ENCODE measurements at places on chromosomes 16 and 17.

DNA sequence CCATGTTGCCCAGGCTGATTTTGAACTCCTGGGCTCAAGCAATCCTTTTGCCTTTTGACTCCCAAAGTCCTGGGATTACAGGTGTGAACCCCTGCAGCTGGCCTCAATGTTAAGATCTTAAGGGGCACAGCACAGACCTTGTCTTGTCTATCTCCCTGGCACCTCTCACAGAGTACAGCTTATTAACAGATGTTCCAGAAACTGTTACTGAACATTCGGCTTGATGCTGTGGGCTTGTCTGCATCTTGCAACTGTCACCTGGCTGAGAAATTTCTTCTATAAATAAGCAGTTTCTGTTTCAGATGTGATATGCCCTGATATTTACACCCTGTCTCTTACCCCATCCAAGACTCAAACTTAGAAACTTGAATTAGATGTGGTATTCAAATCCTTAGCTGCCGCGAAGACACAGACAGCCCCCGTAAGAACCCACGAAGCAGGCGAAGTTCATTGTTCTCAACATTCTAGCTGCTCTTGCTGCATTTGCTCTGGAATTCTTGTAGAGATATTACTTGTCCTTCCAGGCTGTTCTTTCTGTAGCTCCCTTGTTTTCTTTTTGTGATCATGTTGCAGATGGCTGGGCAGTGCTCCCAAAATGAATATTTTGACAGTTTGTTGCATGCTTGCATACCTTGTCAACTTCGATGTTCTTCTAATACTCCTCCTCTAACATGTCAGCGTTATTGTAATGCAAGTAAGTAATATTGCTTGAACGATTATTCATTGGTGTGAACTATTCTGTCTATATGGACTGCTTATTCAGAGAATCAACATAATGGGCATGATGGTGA is at the start of gene TNFRSF17:
Gene TNFRSF17 (plus strand): TSS at position 450 of the 791 bp plus-strand sequence. CDS start 115 bp downstream, at position 565.
- DNase-seq, result no peak

DNA sequence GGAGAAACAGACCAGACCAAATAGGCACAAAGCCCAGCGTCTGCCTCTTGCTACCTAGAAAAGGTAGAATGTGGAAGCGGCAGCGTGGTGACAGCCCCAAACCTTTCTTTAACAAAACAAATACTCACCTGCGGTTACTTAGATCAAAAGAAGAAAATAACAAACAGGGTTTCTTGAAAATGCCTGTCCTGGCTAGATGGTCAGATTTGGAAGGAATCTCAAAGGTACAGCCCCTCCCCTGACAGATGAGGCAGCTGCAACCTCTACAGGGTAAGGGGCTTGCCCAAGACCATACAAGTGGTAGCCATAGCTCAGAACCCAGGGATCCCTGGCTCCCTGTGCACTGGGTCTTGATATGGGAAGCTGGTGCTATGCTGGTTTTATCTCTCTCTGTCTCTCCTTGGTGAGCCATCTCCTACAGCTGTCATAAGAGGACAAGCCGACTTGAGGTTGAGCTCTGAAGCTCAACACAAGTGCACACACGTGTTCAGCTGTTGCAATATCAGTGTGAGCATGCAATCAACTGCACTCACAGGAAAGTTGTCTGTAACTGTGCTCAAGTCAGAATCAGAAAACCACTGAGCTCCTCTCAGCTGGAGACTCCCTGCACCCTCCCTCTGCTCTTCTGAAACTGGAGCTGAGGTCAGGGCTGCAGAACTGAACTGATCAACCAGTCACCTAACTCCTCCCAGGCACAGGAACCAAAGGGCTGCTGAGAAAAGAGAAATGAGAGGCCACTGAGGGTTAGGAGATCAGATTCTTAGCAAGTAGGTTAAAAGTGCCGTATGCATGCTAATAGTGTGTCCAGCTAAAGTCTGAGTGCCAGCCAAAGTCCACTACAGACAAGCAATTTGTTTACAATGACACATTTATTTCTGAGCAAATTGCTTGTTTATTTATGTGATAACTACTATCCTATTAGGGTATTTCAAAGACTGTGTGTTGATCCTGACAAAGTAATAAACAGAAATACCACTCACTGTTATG is 6.1 kb upstream of the RNF157 start:
- no peak for DNase-seq

GRCh38 chr16:81478876-81479511 is 34.4 kb downstream of the CMIP start:
- DNase-seq, result peak; percentile 65

GRCh38 chr17:27540318-27541101 is 84.3 kb downstream of the KSR1 start:
- DNase-seq, result no peak

DNA sequence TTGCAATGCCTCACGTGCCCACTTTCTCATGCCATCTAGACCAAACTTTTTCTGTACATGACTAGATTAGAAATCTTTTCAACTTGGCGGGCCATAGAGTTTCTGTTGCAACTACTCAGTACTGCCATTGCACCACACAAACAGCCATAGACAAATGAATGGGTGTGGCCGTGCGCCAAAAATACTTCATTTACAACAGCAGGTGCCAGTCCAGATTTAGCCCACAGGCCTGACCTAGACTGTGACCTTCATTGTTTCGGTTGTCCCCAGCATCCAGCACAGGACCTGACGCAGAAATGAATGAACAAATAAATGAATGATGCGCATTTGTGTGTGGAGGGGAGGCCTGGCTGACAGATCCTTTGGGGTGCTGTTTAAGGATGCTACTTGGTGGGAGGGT is 14.3 kb upstream of the PDK2 start:
- DNase-seq, result no peak

GRCh38 chr17:6070430-6070912 is 292 bp downstream of the WSCD1 start:
- DNase-seq, result no peak

DNA sequence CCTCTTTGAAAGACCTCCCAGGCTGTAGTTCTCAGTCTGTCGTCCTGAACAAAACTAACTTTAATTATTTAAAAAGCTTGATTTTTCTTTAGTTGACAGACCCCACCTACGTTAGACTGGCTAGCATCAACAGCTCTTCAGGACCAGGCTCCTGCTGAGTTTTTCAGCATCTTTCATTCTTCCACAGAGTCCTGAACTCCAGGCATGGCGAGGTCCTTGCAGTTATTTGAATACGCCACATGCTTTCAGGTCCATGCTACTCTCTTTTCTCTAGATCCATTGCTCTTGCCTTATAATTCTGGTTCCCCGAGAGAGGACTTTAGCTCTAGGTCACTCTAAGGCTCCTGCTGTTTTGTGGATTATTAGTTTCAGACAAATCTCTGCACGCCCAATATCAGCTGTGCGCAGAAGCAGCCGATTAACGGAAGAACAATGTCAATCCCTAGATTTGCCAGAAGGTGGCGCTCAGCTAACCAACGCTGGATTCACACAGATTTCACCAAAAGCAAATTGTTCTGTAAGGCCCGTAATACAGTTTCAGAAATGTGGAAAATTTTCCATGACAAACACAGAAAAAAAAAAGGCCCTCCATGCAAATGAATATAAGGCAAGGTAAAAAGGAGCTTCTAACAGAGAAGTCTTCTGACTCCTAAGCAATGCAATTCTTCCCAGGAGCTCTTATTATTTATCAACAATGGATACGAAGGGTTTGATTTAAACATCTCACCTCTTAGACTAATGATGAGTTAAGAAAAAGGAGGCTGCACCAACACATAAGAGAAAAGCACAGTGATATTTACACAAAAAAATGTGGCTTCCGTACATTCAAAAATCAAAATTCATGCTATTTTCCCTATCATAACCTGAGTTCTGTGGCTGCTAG is 33.5 kb upstream of the BCO1 start:
- peak; percentile 13 for DNase-seq

DNA sequence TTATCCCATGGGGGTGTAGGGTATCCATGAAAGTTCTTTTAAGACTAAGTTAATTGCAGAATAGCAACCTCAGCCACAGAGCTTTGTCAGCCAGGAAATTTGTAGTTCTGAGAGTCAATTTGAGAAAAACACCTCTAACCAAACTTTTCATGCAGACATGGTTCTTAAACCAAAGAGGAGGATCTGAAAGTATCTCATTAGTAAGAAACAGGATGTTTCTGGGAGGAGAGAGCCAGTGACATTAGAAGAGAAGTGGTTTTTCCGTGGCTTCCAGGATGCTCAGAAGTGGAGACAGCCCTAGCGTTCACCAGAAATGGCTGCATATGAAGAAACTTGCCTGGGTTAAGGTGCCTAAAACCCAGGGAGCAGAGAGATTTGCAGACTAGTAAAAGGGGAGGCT is 7.9 kb downstream of the GNAO1 start:
- no peak for DNase-seq

GRCh38 chr16:72952811-72953271 is 95.1 kb downstream of the ZFHX3 start:
- no peak for DNase-seq

- DNase-seq, result no peak
Observed at GRCh38 chr16:52496051-52496876, 50.7 kb downstream of the TOX3 start.

DNA sequence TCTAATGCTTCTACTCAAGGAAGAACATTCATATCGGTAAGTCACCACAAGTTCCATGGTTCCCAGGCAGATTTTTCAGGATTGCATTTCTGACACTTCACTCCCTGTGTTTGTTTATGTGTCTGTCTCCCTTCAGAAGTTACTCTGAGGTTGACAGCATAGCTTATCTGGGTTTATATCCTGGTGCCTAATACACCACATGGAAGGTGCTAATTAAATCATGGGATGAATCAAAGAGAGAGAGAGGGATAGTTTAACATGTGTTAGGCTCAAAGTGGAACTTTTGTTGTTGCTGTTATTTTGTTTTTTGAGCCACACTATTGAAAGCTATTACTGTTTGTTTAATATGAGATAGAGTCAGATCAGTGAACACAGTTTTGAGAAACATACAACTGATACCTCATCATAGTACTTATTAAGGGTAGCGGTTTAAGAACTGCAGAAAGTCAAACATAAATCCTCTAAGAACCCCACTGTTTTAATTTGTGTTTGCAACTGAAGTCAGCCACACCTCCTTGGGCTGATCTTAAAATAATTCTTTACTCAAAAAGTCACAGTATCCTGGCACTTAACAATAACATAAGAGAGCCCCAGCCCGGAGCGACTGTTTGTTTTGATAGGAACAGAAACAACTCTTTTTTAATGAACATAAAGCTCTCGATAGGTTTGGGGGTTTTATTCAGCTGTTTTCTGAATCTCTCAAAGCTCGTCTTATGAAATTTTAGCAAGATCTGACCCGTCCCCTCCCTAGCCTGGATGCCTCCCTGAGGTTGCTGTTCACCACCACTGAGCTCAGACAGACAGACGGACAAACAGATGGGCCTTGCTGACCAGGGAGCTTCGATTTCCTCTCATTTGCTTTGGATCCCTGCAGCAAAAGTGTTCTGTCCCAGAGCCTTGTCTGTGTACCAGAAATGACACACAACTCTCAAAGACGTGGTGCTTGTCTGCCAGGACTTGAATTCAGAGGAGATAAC is 98.3 kb upstream of the MYOCD start:
- no peak for DNase-seq

- no peak for DNase-seq
Observed at GRCh38 chr16:47519996-47520679, 59.0 kb downstream of the PHKB start.

DNA sequence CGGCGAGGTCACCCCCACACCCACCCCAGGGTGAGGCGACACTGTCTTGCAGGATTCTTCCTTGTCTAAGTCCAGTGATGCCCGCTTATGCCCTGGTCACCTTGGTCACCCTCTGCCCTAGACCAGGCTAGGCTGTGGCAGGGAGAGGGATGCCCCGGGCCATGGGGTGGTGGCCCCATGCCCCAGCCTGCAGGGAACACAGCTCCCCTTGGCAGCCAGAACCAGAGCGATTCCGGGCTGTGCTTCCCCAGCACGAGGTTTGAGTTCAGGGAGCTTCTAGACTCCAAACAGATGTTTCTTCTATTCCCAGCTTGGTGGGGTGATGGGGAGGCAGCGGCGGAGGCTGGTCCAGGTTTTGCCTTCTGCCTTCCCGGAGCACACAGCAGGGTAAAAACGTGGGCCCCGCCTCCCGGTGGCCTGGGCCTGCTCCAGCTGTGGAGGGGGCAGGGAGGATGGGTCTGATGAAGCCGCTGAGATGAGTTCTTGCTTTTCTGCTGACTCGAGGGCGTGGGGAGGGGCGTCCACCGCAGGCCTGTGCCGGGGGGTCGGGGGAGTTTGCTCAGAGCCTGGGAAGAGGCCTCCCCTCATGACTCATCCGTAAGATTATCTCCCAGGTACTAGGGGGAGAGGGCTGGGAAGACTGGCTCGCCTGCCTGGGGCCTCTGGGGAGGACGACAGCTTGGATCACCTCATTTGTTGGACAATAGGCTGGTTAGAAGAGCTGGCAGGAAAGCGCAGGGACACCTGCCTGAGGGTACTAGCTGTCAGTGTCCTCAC is 15.4 kb downstream of the SMTNL2 start:
- no peak for DNase-seq

- peak; percentile 73 for DNase-seq
Observed at GRCh38 chr17:6755731-6756184, at the start of gene XAF1. TSS of gene XAF1 (plus strand) at chr17:6756046. CDS start at chr17:6756079, 33 bp downstream.

DNA sequence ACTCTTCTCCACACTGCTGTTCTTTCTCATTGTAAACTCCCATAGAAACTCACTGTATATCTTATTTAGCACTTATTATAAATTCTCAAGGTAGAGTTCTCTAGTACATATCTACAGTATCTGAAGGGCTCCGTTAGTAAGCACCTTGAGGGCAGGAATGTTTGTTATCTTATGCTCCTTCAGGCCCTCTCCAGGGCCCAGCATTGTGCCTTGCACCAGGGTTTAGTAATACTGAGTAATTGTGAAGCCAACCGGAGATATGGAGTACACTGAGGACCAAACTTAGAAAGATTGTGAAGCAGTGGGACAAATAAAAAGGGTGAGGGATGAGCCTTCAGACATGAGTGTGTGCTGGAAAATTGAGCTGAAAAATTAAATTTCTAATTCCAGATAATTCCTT is 26.4 kb downstream of the RNF43 start:
- DNase-seq, result no peak

DNA sequence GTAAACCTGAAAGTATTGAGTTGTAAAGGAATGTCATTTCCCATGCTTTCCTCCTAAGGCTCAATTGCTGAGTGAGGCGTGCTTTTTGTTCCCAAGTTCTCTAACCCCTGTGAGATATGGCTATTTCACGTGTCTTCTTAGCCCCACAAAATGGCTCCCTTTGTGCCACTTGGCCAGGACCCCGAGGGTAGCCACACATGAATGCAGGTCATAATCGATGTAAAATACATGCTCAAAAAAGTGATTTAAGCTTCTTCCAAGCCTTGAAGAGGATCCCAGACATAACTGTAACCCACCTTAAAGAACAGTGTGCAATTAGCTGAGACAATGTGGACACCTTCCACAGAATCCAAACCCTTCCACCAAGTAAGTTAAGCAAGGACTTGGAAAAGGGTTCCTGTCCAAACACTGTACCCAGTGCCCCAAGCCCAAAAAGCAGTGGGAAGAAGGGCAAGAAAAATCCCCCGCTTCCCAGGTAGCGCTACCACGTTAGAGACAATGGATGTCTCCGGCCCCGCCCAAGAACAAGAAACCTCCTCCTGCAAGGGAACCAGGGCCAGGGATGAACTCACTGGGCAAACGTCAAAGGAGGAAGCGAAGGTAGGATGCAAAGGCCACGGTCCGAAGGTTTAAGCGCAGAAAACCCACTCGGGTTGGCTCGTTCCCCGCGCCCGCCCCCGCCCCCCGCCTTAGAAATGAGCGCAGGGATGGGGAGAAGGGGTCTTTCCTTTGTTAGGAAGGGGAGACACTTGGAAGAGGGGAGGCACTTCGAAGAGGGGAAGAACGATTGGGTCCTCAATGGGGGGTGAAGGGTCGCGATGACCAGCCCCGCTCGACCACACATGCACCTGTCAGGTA is 1.2 kb downstream of the JPT1 start:
- DNase-seq, result no peak
